Prostate gland (tissue), 2 donors: ENCODE measurements at places on chromosomes 16 and 17. TPM values are rescaled to one million over a fixed set of nuclear protein-coding genes. Genes with fewer than 3 reads are reported as not detected.

LPO gene
- not detected for total RNA-seq

FTSJ3 gene
- total RNA-seq, result 29.4 TPM

CPHXL2 gene
- total RNA-seq, result not detected

DRC3 gene
- 10.0 TPM for total RNA-seq

DNA sequence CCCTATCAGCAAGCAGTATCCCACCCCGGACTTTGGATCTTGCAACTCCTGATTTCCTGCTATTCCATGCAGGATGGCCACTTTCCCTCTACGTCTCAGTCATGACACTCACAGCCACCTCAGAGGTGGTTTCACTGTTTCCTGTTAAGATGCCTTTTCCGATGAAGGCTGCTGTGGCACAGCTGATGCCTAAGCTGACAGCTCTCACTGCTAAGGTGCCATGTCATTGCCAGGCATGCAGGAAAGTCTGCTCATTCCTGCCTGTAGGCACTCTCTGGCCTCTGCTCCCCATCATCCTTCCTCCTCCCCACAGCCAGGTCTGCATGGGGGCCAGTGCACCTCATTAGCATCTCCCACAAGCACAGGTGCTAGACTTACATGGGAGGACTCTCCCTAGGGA lies 173.0 kb downstream of the CBLN1 start:
- H3K27ac ChIP-seq, result no peak overlapping the region
- no peaks in the 10 kb centered on the region for H3K36me3 ChIP-seq
- DNase-seq, result no peak
- H3K27me3 ChIP-seq, result no peaks in the 10 kb centered on the region
- H3K4me1 ChIP-seq, result no peaks in the 10 kb centered on the region
- H3K4me3 ChIP-seq, result no peak overlapping the region

DNA sequence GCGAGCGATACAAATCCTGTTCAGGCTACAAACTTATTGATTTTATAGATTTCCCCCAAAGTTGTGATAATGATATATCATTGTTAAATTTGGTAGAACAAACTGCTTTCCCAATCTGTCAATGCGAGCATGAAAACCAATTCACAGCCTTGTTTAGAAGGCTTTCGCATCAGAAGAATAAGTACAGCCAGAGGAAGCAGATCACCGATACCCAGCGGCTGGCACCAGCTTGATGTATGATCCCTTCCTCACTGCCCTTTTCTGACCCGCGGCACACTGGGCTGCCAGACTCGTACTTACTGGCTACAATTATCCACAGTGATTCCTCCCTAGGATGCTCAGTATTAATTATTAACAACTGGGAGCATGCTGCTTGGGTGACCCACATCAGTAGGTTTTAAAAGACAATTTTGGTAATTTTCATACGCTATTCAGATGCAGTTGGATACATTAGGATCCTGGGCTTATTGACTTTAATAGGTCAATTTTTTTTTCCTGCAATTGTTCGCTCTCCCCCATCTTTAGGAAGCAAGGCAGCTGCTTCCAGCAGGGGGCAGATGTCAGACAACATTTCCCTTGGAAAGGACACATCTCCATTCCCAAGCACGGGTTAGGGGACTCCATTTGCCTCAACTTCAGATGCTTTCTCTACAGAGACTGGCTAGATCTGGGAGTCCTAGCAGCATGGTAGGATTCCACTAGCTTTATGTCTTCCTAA lies 582.7 kb upstream of the PSMD7 start:
- H3K27me3 ChIP-seq, result no peaks in the 10 kb centered on the region
- DNase-seq, result no peak
- H3K4me1 ChIP-seq, result no peaks in the 10 kb centered on the region
- H3K27ac ChIP-seq, result no peak overlapping the region
- H3K36me3 ChIP-seq, result no peaks in the 10 kb centered on the region
- no peak overlapping the region for H3K4me3 ChIP-seq

DNA sequence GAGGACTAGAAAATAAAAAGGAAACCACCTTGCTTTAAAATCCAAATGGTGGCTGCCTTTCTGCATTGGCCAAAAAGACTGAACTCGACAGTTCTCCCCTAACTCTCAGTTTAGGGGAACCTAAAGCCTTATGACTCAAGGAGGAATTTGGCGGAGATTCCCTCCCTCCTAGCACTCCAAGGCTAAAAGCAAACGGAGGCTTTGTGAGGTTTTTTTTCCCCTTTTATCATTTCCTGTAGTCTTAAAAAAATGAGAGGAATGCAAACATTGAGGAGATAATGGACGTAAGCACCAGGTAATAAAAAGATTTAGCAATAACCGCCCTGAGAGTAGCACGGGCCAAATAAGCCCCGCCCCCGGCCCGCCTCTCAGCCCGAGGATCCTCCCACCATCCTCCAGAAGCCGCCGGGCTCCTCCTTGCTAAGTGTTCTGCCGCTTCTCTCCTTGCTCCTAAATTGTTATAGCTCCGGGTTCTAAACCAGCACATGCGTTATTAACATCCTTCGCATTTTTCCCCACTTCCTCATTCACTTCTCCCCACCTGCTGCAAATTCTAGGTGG lies 5.8 kb upstream of the KIFC3 start:
- no peaks in the 10 kb centered on the region for H3K36me3 ChIP-seq
- peak; percentile 90 for DNase-seq
- no peaks in the 10 kb centered on the region for H3K27me3 ChIP-seq
- H3K4me3 ChIP-seq, result no peak overlapping the region

GRCh38 chr16:17354141-17354601 lies 116.6 kb downstream of the XYLT1 start:
- H3K27me3 ChIP-seq, result no peaks in the 10 kb centered on the region
- no peaks in the 10 kb centered on the region for H3K4me1 ChIP-seq
- no peaks in the 10 kb centered on the region for H3K36me3 ChIP-seq
- no peak overlapping the region for H3K27ac ChIP-seq

DNA sequence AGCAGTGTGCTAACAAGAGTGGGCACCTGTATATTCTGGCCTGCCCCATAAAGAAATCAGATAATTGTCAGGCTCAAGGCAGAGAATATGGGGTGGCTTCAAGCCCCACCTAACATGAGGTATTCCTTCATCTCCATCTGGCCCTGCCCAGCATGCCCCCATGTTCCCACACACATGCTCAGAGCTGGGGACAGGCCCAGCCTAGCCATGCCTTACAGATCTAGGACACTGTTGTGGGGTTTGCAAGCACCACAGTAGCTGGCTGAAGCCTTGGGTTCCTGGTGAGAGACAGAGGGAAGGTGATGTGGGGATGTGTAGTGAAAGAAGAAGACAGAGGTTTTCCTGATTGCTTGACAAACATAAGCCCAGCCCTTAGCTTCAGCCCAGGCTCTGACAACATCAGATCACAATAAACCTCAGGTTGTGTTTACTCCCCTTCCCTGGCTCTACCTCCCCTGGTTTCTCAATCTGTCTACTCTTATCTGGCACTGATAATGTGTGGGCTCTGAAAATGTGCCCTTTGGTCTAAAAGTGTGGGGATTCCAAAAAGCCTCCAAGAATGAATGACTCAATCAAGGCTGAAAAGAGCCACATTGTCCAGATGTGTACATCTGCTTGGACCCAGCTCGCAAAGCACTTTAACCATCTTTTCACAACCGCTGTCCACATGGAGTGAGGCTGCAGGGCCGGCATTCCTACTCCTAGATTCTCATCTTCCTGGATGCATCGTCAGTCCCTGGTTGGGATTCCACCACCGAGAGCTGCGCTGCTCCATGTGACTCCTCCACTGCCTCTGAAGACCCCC lies 34.4 kb downstream of the CDRT4 start:
- no peaks in the 10 kb centered on the region for H3K27me3 ChIP-seq
- no peaks in the 10 kb centered on the region for H3K4me1 ChIP-seq
- no peak overlapping the region for H3K4me3 ChIP-seq
- DNase-seq, result no peak
- H3K36me3 ChIP-seq, result no peaks in the 10 kb centered on the region

GRCh38 chr17:82047379-82047778 lies 4.2 kb downstream of the RFNG start:
- no peak overlapping the region for H3K4me3 ChIP-seq
- peaks cover 9% of the 10 kb centered on the region for H3K4me1 ChIP-seq
- H3K27me3 ChIP-seq, result no peaks in the 10 kb centered on the region
- no peak overlapping the region for H3K27ac ChIP-seq
- peaks cover 6% of the 10 kb centered on the region for H3K36me3 ChIP-seq

DNA sequence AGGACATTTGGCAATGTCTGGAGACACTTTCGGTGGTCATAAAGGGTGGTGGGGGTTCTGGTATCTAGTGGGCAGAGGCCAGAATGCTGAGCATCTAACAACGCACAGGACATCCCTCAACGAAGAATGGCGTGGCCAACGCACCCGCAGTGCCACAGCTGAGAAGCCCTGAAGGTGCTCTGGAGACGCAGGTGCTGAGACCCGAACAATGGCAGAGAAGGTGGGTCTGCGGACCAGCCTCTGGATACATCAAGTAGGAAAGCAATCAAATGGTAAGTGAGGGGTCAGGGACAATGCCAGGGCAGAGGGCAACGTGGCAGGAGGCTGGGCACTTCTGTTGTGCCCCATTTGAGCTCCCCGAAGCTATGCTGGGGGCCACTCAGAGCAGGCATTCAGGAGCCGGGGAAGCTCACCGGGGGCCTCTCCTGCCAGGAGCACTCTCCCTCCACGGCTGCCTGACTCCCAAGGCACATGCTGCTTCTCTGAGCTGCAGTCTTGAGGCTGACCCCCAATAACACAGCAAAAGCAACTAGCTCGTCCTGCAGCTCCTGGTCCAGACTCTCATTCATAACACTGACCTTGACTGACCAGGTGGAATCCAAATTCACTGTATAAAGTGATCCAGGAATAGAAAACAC lies 26.0 kb downstream of the SPHK1 start:
- H3K27me3 ChIP-seq, result no peaks in the 10 kb centered on the region
- no peaks in the 10 kb centered on the region for H3K4me1 ChIP-seq
- DNase-seq, result no peak
- H3K27ac ChIP-seq, result no peak overlapping the region
- no peaks in the 10 kb centered on the region for H3K36me3 ChIP-seq
- H3K4me3 ChIP-seq, result no peak overlapping the region

GRCh38 chr16:56787167-56787566 lies 57.2 kb downstream of the NUP93 start:
- no peak overlapping the region for H3K27ac ChIP-seq
- DNase-seq, result no peak
- H3K4me1 ChIP-seq, result peaks cover 7% of the 10 kb centered on the region
- H3K4me3 ChIP-seq, result no peak overlapping the region
- no peaks in the 10 kb centered on the region for H3K27me3 ChIP-seq
- no peaks in the 10 kb centered on the region for H3K36me3 ChIP-seq

- H3K27me3 ChIP-seq, result no peaks in the 10 kb centered on the region
- no peak overlapping the region for H3K4me3 ChIP-seq
- H3K36me3 ChIP-seq, result no peaks in the 10 kb centered on the region
- H3K27ac ChIP-seq, result no peak overlapping the region
Observed at GRCh38 chr16:57016301-57016700, 26.9 kb downstream of the NLRC5 start.

DNA sequence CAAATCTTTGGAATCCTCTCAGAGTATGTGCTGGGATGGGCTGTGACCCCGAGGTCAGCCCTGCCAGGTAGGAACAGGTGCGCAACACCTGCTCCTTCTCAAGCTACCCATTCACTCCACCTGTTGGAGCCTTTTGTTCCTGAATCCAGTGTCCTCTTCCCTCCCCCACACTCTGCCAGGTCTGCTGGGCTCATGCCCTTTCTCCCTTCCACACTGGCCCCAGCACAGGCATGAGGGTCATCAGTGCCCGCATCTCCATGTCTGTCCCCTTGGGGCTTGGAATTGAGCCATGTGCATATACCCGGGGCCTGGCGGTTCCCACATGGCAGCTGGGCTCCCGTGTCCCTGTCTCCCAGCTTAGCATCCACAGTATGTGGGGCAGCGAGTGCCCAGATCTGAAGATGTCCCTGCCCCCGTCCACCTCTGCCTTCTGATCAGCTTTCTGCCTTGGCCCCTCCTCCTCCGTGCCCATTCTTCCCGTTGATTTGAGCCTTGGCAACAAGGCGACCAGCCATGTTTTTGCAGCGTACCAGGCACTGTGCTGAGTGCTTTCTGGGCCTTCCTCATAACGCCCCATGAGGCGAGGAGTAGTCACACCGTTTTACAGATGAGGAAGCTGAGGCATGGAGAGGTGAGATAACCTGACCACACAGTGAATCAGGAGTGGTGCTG lies 102.2 kb downstream of the RAP1GAP2 start:
- no peaks in the 10 kb centered on the region for H3K36me3 ChIP-seq

DNA sequence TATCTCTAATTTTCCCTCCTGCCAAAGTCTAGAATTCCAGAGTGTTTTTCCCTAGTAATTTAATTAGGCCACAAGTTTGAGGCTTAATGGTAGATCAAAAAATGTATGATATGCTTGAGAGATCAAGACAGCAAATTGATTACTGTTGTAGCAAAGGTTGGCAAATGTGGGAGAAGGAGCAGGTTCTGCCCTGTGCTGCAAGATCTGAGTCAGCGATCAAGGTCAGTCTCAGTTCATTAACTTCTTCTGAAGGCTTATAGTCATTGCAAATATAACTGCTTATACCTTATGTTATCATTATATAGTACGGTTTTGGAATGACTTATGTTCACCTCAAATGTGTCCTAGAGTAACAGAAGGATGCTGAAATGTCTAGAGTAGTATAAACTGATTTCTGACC lies 231.1 kb upstream of the TBX2 start:
- no peak for DNase-seq
- H3K27me3 ChIP-seq, result no peaks in the 10 kb centered on the region
- H3K36me3 ChIP-seq, result no peaks in the 10 kb centered on the region
- no peak overlapping the region for H3K4me3 ChIP-seq

DNA sequence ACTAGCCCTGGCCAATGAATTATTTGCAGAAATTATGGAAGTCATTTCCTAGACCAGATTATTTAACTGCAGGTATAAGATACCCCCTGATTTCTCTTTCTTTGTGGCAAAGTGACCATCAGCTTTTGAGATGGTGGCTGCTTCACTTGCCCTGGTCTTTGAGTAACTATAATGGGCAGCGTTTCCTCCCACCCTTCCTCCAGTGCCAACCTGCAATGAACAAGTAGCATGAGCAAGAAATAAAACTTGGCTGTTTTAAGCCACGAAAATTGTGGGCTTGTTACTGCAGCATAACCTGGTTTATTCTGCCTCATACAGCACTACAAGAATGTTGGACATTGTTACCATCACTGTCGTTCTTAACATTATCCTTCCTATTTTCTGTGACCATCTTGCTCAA lies 105.3 kb downstream of the CYLD start:
- H3K27ac ChIP-seq, result no peak overlapping the region
- H3K4me1 ChIP-seq, result no peaks in the 10 kb centered on the region
- H3K27me3 ChIP-seq, result peaks cover 4% of the 10 kb centered on the region
- DNase-seq, result no peak

- H3K4me1 ChIP-seq, result no peaks in the 10 kb centered on the region
- peak overlapping the region; percentile 70 for H3K27ac ChIP-seq
- H3K27me3 ChIP-seq, result no peaks in the 10 kb centered on the region
Observed at GRCh38 chr17:35433075-35433894, 985 bp upstream of the SLFN12 start.
